ENCODE measurements at places on chromosomes 7 and 10. TPM values are rescaled to one million over a fixed set of nuclear protein-coding genes. Genes with fewer than 3 reads are reported as not detected.

DNA sequence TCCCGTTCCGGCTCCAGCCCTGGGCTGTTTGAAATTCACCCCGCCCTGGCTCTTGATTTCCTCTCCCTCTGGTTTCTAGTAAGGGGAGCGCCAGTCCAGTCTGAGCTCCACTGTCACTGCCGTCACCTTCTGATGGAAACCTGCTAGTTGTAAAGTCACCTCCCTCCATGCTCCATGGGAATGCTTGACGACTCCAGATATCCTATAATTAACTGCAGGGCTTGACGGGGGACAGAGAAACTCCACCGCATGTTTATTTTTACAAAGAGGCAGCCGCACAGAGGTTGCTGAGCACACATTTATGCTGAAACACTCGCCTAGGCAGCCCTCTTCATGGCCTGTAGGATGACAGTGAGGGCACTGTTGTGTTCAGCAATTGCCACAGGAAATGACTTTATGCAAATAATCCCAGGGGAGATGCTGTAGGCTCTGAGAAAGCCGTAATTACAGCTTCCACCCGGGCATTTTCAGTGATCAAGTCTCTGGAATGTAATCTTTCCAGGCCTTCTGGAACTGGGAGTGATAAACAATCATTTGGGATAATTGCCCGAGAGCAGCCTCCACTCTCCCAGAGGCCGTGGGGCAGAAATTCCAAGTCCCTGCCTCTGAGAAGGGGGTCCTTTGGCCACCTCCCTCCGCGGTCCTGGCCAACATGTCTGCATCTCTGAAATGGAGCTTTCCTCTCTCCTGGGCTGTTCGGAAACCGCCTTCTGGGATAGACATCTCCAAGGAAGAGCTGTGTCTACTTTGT, 300.5 kb downstream of the KLF6 start:
- no peaks in the 10 kb centered on the region for H3K27me3 ChIP-seq
- no peak for DNase-seq
- peaks cover 6% of the 10 kb centered on the region for H3K36me3 ChIP-seq
- no peak overlapping the region for H3K27ac ChIP-seq
- H3K4me3 ChIP-seq, result no peak overlapping the region

- H3K4me1 ChIP-seq, result no peaks in the 10 kb centered on the region
- no peak overlapping the region for H3K4me3 ChIP-seq
- peaks cover 17% of the 10 kb centered on the region for H3K27me3 ChIP-seq
Measured at GRCh38 chr7:88665892-88666514, 93.5 kb upstream of the ZNF804B start.

DNA sequence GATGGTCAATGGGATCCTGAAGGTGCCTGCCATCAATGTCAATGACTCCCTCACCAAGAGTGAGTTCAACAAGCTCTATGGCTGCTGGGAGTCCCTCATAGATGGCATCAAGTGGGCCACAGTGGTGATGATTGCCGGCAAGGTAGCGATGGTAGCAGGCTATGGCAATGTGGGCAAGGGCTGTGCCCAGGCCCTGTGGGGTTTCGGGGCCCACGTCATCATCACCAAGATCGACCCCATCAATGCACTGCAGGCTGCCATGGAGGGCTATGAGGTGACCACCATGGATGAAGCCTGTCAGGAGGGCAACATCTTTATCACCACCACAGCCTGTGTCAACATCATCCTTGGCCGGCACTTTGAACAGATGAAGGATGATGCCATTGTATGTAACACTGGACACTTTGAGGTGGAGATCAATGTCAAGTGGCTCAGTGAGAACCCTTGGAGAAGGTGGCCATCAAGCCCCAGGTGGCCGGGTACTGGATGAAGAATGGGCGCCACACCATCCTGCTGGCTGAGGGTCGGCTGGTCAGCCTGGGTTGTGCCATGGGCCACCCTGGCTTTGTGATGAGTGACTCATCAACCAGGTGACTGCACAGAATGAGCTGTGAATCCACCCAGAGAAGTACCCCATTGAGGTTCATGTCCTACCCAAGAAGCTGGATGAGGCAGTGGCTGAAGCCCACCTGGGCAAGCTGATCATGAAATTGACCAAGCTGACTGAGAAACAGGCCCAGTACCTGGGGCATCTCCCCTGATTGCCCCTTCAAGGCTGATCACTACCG, 63.0 kb upstream of the ANTXRL start:
- H3K4me1 ChIP-seq, result no peaks in the 10 kb centered on the region
- peaks cover 22% of the 10 kb centered on the region for H3K27me3 ChIP-seq
- H3K4me3 ChIP-seq, result no peak overlapping the region
- no peak for DNase-seq

DNA sequence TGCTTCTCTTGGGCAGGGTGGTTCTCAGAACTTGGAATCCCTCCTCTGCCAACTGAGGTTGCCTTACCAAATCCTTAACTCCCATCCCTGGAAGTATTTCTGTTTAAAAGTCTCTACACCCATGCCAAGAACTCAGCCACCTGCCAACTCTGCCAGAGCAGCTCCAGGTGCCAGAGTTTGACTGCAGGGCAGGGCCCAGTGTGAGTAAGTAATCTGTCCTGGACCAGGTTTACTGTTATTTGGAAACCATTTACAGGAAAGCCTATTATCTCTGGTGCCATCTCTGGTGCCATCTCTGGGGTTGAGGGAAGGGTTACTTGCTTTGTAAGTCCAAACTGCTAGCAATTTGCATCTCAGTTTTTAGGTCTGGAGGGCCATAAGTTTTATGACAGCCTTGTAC, 2.5 kb downstream of the TSPAN15 start:
- H3K4me1 ChIP-seq, result peaks cover 27% of the 10 kb centered on the region
- no peak overlapping the region for H3K27ac ChIP-seq
- no peak overlapping the region for H3K4me3 ChIP-seq
- DNase-seq, result peak; percentile 25
- H3K27me3 ChIP-seq, result no peaks in the 10 kb centered on the region
- H3K36me3 ChIP-seq, result no peaks in the 10 kb centered on the region

- H3K4me3 ChIP-seq, result no peak overlapping the region
- H3K27me3 ChIP-seq, result peaks cover under 1% of the 10 kb centered on the region
- peaks cover 11% of the 10 kb centered on the region for H3K4me1 ChIP-seq
- H3K36me3 ChIP-seq, result no peaks in the 10 kb centered on the region
- H3K27ac ChIP-seq, result no peak overlapping the region
- DNase-seq, result peak; percentile 54
Measured at GRCh38 chr10:14820010-14820774, 17.6 kb downstream of the CDNF start.

- no peak overlapping the region for H3K27ac ChIP-seq
- H3K4me1 ChIP-seq, result peaks cover 4% of the 10 kb centered on the region
- DNase-seq, result no peak
- no peak overlapping the region for H3K4me3 ChIP-seq
- H3K27me3 ChIP-seq, result no peaks in the 10 kb centered on the region
Measured at GRCh38 chr7:158295966-158296797, 291.4 kb downstream of the PTPRN2 start.

DNA sequence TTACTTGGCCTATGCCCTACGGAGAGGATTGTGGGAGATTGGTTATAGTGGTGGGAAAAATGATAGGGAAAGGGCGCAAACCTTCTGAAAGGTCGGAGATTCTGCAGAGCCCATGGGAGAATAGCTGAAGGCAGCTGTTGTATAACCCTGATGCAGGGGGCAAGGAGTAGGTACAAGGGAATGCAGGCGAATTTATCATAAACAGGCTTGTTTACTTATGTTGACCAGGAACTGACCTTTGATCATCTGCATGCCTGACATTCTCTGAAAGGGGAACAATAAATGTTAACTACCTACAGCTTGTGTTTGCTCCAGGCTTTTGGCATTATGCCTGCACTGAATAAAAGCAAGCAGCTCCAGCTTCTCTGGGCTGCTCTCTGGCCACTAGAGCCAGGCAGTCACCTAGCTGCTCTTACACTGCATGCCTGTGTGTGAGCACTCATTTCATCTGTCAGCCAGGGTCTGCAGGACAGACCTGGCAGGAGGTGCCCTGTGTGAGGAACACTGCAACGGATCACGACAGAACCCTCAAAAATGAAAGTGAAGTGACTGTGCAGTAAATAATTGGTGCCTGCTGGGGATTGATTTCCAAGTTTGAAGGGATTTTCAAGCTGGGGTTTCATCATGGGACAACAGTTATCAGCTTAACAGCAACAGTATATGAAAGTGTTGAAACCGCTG, 31.1 kb upstream of the ABCA13 start:
- H3K36me3 ChIP-seq, result no peaks in the 10 kb centered on the region
- no peak overlapping the region for H3K27ac ChIP-seq
- H3K4me3 ChIP-seq, result no peak overlapping the region
- no peaks in the 10 kb centered on the region for H3K4me1 ChIP-seq
- H3K27me3 ChIP-seq, result peaks cover 14% of the 10 kb centered on the region

- DNase-seq, result peak; percentile 89
- no peaks in the 10 kb centered on the region for H3K27me3 ChIP-seq
- H3K36me3 ChIP-seq, result no peaks in the 10 kb centered on the region
- peaks cover 21% of the 10 kb centered on the region for H3K4me1 ChIP-seq
- peak overlapping the region; percentile 18 for H3K4me3 ChIP-seq
- peak overlapping the region; percentile 86 for H3K27ac ChIP-seq
Measured at GRCh38 chr10:11898372-11899066, 75.4 kb downstream of the PROSER2 start.

- DNase-seq, result no peak
- no peaks in the 10 kb centered on the region for H3K36me3 ChIP-seq
- H3K27me3 ChIP-seq, result peaks cover 14% of the 10 kb centered on the region
- no peak within 1 kb of the TSS for H3K4me3 ChIP-seq
Measured at GRCh38 chr7:24283897-24284698, at the start of gene NPY. NPY (plus strand) TSS chr7:24284190; CDS start chr7:24285241, 1,051 bp downstream.

DNA sequence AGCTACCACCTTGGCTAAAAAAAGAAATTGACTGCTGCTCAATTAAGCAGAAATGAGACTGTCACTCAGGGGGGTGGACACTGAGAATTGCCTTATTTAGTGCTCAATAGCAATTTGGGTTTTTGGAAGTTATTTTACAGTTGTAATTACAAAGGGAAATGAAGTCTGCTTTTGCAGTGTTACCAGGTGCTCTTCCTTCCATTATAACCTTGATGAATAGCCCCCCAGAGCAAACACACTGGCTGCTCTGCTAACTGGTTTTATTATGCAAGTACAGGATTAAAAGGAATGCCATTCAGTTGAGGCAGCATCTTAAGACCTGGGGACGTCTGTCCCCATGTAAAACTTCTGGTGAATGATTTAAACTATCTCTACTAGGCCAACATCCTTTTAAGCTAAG, 191.0 kb downstream of the EVX1 start:
- DNase-seq, result no peak
- H3K4me1 ChIP-seq, result no peaks in the 10 kb centered on the region
- H3K36me3 ChIP-seq, result no peaks in the 10 kb centered on the region
- H3K4me3 ChIP-seq, result no peak overlapping the region
- no peaks in the 10 kb centered on the region for H3K27me3 ChIP-seq

DNA sequence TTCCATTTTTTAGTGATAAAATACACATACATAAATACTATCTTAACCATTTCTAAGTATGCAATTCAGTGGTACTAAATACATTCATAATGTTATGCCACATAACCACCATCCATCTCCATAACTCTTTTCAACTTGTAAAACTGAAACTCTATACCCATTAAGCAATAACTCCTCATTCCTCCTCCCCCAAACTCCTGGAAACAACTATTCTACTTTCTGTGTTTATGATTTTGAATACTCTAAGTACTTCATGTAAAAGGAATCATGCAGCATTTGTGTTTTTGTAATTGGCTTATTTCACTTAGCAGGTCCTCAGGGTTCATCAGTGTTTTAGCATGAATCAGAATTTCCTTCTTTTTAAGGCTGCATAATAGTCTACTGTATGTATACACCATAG, 131.8 kb downstream of the TES start:
- peaks cover 26% of the 10 kb centered on the region for H3K4me1 ChIP-seq
- no peak overlapping the region for H3K4me3 ChIP-seq
- peak; percentile 25 for DNase-seq
- H3K27me3 ChIP-seq, result no peaks in the 10 kb centered on the region

DNA sequence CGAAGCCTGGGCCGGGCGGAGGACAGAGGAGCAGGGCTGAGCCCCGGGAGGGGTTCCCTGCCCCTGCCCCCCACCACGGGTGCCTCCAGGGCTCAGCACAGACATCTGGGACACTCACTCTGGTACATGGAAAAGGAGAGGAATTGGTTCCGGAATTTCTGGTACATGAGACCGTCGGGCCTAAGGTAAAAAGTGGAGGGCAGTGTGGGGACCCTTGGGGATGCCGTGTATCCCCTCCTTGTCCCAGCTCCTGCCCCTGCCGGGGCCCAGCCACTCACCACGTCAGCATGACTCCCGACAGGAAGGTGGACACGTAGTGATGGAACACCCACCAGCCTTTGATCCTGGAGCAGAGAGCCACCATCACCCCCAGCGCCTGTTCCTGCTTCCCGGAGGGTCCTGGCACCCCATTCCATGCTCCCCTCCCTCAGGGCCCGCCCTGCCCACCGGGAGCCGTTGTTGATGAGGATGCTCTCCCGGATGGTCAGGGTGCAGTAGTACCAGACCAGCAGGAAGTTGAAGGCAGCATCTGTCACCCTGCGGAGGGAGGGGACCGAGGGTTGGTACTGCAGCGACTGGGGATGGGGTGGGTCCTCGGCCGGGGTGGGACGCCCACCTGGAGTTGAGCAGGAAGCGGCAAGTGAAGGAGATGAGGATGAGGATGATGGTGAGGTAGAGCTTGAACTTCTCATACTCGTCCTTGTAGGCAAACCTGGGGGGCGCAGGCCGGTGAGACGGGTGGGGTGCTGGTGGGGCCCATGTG, 6.4 kb downstream of the TMEM120A start:
- H3K27ac ChIP-seq, result no peak overlapping the region
- no peak for DNase-seq
- no peaks in the 10 kb centered on the region for H3K27me3 ChIP-seq
- H3K36me3 ChIP-seq, result peaks cover 23% of the 10 kb centered on the region
- no peak overlapping the region for H3K4me3 ChIP-seq

- no peak overlapping the region for H3K4me3 ChIP-seq
- DNase-seq, result no peak
- H3K36me3 ChIP-seq, result no peaks in the 10 kb centered on the region
- no peaks in the 10 kb centered on the region for H3K27me3 ChIP-seq
- no peak overlapping the region for H3K27ac ChIP-seq
Measured at GRCh38 chr10:122352817-122353525, 21.5 kb upstream of the PLEKHA1 start.

GRCh38 chr10:4048236-4048864, 263.3 kb upstream of the KLF6 start:
- no peak overlapping the region for H3K27ac ChIP-seq
- H3K27me3 ChIP-seq, result no peaks in the 10 kb centered on the region
- H3K4me3 ChIP-seq, result no peak overlapping the region
- no peak for DNase-seq

GRCh38 chr7:81514546-81514945, 255.3 kb downstream of the HGF start:
- DNase-seq, result no peak
- no peaks in the 10 kb centered on the region for H3K36me3 ChIP-seq
- no peak overlapping the region for H3K4me3 ChIP-seq

Gene EN2
- not detected for total RNA-seq

Gene GIMAP4
- not detected for total RNA-seq

Gene EBLN1
- not detected for total RNA-seq

Gene FFAR4
- not detected for total RNA-seq

Gene GPR146
- 0.27 TPM for total RNA-seq

Gene SPDYE9
- not detected for total RNA-seq

Gene TMEM120A
- 19.3 TPM for total RNA-seq

Gene ASIC3
- 3.9 TPM for total RNA-seq

Gene RET
- total RNA-seq, result not detected

Gene FAM24B
- total RNA-seq, result 17.1 TPM

Measured in MCF 10A (cell line).